ENCODE measurements at places on chromosomes 7 and 10.
A peak's percentile ranks its signal among the peaks of the same experiment; 100 is the strongest.

GRCh38 chr10:75211007-75211691 lies 553 bp downstream of the VDAC2 start:
- peak; percentile 84 for DNase-seq

- no peak for DNase-seq
Observed at GRCh38 chr10:98332623-98333269, 64.8 kb upstream of the LOXL4 start.

DNA sequence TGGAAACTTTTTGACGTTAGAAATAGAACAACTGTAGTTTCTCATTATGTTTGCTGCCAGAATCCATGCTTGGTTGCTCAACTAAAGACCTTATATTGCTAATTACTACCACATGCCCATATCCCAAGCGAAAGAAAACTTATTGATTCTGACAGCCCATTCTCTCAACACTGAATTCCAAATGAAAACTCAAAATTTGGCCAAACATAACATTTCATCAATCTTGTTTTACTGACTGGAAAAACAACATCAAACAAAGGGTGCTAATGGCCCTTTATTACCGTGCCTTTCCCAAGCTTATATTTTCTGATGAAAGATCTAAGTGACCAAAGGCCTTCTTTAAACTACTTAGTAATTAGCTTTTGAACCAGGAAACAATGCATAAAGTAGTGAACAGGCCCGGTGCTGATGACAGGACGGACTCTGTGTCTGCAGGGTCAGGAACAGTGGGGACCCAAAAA lies 531.8 kb downstream of the KCNMA1 start:
- DNase-seq: no peak

DNA sequence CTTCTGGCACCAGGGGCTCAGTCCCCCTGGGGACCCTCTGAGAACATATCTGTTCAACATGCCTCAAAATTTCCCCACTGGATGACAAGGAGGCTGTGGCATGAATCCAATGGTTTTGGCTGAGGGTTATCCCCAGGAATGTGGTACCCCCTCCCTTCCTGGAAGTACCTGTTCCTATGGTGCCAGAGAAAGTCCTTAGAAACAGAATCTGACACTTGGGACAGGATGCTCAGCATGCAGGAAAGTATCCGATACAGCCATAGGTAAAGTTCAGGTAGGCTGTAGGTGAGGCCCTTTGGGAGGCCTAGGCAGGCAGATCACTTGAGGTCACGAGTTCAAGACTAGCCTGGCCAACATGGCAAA lies 42.7 kb upstream of the A1CF start:
- no peak for DNase-seq
